Stimulated activated CD8-positive, alpha-beta memory T cell treated with anti-CD3 and anti-CD28 coated beads, Interleukin-2, amount 100 ng/mL, for 1 hour (primary cell): ENCODE measurements at places on chromosomes 4 and X.

DNA sequence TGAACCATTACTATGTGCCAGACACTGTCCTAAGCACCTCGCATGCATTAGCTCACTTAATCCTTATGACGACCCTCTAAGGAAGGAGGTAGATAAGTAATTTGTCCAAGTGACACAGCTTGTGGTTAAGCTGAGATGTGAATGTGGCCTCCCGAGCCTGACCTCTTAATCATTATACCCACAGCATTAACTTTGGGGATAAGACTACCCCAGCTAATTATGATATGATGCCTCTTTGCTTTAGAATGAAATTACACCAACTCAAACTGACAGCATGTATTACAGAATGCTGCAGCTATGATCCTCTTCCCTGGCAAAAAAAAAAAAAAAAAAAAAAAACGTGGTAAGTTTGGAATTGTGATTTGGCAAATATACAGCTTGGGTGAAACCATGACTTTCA lies 53.5 kb downstream of the APBB2 start:
- DNase-seq: no peak

DNA sequence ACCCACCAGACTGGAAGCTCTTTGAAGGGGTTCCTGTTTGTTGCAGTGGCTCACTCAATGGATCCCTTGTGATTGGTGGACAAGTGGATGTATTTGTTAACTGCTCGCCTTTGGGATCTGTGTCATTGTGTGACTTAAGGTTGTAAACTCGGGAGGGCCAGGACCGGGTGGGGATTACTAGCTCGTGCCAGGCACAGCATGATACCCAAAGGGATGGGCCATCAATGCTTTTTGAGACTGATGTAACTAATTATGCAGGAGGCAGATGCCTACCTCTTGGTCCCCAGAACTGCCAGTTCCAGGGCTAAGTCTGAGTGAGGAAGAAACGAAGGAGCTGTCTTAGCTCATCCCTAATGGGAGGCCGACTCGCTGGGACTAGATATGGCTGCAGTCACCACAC lies 27.7 kb downstream of the UTP14A start:
- no peak for DNase-seq

DNA sequence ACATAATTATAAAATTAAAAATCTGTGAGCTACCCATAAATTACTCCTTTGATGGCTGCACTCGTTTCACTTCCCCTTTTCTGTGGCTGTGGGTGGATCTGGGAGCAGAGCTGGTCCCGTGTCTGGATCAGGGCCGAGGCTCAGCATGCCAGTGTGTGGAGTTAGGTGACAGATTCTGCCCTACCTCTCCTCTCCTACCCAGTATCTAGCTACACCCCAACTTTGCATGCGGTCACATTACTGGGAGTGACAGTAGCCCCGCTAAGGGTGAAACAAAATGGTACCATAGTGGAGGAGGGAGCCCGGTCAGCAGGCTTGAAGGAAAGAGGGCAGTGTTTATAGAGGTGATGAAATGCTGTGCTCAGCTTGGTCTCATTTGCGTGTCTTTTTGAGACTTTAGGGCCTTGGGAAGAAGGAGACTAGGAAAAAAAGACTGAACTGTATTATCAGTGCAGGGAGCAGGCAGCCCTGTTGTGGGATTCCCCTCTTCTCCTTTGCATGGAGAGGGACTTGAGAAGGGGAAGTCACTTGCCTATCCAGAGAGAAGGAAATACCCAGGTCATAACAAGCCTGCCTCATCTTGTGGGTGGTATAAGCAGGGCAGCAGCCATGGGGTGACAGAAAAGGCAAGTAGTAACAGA lies 48.4 kb downstream of the ARHGAP10 start:
- DNase-seq: no peak

DNA sequence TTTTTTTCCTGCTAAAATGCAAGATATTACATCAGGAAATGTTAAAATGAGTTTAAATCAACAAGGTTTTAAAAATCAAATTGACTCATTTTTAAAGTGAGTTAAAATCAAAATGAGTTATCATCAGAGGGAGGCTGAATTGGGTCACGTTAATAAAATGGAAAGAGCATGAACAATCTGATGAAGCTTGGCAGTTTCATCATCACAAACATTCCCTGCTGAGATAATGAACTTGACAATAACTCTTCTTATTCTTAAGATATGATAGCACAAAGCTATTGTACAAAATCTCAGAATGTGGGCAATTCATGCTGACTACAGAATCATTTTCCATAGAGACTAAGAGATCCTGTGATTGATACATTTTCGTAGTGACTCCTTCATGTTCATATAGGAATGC lies 1086.7 kb downstream of the STIM2 start:
- no peak for DNase-seq

GRCh38 chrX:136778916-136779315 lies 1.8 kb downstream of the ARHGEF6 start:
- no peak for DNase-seq

DNA sequence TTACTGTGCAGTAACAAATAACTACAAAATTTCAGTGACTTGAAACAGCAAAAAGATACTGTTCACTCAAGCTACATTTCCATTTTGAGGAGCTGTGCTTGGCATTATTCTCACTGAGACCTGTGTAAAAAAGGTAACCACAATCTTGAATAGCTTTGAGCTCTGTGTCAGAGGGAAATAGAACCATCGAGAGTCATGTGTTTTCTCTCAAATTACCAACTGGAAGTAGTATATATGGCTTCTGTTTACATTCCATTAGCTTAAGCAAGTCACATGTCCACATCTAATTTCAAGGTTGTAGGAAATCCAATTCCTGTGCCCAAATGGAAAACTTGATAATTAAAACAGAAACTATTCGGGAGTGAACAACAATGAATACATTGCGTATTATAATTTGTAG lies 82.9 kb upstream of the BANK1 start:
- no peak for DNase-seq

- no peak for DNase-seq
Observed at GRCh38 chrX:149916745-149917392, 12.5 kb upstream of the HSFX4 start.

DNA sequence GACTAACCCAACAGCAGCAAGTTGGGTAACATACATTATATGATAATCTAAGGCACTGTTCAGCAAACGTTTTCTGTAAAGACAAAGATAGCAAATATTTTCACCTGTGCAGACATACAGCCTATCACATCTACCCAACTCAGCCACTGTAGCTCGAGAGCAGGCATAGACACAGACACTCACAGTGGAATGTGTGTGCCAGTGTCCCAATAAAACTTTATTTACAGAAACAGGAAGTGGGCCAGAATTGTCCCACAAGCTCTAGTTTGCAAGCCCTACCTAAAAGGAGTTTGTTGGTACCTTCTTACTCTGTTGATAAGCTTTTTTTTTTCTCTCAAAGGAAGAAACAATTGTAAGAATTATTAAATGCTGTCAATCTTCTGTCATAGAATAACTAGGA lies 11.9 kb upstream of the FAM9A start:
- no peak for DNase-seq

GRCh38 chrX:63918611-63919010 lies 133.6 kb upstream of the ARHGEF9 start:
- DNase-seq: no peak

DNA sequence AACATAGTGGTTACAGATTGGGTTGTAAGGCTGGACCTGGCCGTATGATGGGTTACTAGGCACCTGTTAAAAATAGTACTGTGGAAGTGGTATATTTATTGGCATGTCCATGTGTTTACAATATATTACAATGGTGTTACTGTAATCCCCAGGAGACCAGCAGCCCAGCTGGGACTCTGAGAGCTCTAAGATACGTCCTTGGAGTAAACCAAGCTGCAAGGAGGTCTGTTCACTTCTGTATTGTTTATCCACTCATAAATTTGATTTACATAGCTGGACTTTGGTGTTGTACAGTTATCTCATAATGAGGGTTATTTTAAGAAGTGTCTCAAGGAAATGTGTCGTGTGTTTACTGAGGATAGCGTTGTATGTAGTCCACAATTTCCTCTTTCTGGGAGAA lies 93.8 kb downstream of the TBL1X start:
- no peak for DNase-seq

DNA sequence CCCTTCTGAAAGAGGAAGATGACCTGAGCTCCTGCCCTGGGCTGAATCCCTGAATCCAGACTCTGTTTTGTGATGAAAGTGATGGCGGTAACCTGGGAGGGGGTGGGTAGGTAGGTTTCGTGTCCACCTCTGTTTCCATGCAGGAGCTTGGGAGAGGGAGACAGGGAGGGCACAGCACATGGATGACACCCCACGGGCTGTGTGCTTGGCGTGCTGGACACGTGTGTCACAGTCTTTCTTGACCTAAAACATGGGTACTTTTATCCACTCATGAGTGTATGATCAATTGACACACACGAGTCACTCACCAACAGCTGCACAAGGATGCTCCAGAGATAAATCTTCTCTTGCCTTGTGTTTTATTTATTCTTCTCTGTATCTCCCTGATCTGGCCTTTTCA lies 111.5 kb downstream of the DHRSX start:
- no peak for DNase-seq

GRCh38 chrX:38103857-38104812 lies 97.8 kb downstream of the SYTL5 start:
- no peak for DNase-seq

DNA sequence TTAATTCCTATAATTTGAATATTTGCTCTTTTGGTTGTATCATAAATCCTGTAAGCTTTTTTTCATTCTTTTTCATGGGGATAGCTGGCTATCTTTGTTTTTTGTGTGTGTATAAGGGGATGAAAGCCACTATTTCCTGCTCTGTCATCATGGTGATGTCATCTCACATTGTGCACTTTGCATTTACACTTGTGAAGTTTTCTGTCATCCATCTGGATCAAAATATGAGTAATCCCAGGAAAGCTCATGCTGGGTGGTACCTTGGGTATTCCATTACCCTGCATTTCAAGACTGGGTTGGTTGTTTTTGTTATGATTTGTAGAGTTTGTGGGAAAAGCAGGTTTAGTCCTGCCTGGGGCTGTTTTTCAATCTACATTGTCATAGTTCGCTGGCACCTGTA lies 367.3 kb downstream of the CHIC1 start:
- DNase-seq: no peak

DNA sequence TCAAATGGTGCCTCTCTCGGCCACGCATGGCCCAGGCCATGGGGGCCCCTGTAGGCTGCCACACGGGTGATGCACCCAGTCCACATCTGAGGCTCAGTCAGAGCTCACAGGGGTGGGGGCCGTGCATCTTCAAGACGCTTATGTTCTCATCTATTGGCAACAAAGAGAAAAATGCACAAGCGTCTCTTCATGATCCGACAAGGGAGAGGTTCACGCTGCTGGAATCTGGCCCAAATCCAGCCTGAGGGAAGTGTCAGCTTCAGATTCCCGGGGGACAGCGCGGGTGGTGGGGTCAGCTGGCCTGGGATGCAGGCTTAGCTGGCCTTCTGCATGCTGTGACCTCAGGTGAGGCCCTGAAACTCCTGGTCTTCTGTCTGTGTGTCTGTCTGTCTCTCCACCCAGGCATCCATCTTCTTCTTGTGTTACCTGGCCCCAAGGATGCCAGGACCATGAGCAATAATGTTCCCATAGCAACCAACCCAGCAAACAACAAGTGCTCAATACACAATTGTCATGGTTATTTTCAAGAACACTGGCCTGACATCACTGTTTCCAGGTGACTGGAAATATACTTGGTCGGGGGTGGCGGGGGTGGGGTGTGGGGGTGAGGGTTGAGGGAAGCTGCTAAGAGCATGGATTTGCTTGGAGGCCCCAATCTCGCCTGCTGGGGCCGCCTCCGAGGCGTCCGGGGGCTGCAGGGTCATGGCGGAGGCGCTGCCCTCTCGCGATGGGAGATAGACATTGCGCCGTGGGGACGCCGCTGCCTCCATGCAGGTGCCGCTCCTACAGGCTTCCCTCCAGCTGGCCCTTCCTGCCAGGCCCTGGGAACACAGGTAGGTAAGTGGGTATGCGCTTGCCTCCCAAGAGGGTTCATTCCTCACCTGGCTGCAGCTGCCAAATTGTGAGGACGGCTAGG lies 48.3 kb downstream of the ABLIM2 start:
- no peak for DNase-seq
